H1 (cell line): ENCODE measurements at places on chromosomes 7 and 10.

GRCh38 chr10:23079700-23080099, 15.7 kb upstream of the MSRB2 start:
- H3K4me3 ChIP-seq, result no peak overlapping the region
- H3K4me1 ChIP-seq, result peaks cover 6% of the 10 kb centered on the region
- DNase-seq, result no peak
- H3K36me3 ChIP-seq, result no peaks in the 10 kb centered on the region
- H3K27me3 ChIP-seq, result no peaks in the 10 kb centered on the region

DNA sequence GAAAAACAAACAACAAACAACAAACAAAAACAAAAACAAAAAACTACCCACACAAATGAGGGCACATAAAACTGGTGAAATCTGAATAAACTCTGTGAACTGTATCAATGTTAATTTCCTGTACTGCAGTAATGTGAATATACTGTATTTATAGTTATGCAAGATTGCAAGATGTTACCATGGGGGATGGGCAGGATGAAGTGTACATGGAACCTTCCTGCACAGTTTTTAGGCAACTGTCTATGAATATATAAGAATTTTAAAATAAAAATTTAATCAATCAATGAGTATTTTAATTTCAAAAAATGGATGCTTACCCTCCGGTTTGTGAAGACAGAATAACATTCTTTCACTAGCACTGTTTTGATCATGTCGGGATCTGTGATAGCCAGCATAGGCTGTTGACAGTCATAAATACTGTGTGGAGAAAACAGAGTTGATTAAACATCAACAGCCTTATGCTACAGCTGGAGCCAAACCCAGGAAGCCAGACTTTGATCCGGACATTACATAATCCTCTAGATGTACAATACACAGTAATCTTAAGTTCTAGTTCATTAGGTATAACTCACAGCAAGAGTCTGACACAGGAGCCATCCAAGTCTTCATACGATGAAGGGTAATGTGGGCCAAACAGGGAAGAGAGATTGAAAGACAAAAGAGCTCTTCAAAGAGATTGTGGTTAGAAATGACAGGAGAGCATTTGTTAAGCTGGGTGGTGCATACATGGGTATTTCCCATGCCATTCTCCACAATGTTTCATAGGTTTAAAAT, 14.8 kb downstream of the CYP3A7 start:
- H3K4me1 ChIP-seq, result no peaks in the 10 kb centered on the region
- H3K27ac ChIP-seq, result no peak overlapping the region
- DNase-seq, result no peak
- no peak overlapping the region for H3K4me3 ChIP-seq
- no peaks in the 10 kb centered on the region for H3K36me3 ChIP-seq
- H3K27me3 ChIP-seq, result no peaks in the 10 kb centered on the region

DNA sequence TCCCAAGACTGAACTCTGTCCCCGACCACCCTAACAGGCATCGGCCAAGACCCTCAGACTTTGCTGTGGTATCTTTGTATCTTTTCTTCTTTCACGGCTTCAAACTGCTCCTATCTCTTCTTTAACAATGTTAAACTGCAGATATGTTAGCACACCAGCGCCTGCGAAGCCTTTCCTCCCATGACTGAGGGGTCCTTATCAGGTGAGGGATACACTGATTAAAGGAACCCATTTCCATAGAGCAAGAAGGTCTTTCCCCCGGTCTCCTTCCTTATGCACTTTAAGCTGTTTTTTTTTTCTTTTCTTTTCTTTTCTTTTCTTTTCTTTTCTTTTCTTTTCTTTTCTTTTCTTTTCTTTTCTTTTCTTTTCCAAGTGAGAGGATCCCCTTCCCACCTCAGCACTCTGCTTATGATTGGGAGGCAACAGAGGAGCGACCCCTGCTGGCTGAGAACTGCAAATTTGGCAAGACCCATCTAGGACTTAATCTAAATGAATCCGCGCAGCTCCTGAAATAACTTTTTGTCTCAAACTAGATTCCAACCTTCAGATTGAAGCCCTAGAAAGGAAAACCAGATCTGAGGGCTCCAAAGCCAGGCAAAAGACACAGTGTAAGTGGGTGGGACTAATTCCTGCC, 109.9 kb downstream of the ITGB8 start:
- no peak overlapping the region for H3K27ac ChIP-seq
- peak; percentile 64 for DNase-seq
- H3K4me1 ChIP-seq, result no peaks in the 10 kb centered on the region
- no peaks in the 10 kb centered on the region for H3K36me3 ChIP-seq

DNA sequence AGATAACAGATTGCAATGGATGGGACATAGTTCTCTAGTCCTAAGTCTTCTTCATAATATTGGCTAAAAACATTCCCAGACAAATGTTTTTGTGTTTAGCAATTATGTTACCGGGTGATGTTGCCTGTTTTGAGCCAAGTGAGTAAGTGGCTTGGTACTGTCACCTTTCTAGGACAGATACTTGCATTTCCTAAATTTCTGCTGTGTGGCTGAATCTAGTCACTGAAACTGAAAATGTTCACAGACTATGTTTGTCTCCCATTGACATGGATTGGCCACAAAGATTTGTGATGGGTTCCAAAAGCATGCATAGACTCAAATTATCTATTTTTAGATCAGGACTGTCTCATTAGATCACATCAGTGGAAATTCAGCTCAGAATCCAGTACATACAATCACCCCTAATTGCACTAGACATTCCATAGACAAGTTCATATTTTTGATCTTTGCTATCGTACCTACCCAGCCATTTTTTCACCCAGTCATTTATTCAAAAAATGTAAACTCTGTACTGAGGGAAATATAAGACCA, 1222.1 kb upstream of the AUTS2 start:
- H3K27ac ChIP-seq, result no peak overlapping the region
- H3K4me3 ChIP-seq, result no peak overlapping the region
- no peaks in the 10 kb centered on the region for H3K36me3 ChIP-seq
- H3K27me3 ChIP-seq, result no peaks in the 10 kb centered on the region
